ENCODE measurements at places on chromosomes 13 and 19. TPM values are rescaled to one million over a fixed set of nuclear protein-coding genes. Genes with fewer than 3 reads are reported as not detected.

- DNase-seq: no peak
Observed at GRCh38 chr19:38527466-38528136, 90.2 kb downstream of the MAP4K1 start.

GRCh38 chr19:19578252-19578651, 40.2 kb downstream of the CILP2 start:
- DNase-seq: no peak

The KL gene
- total RNA-seq: 1.3 TPM

DNA sequence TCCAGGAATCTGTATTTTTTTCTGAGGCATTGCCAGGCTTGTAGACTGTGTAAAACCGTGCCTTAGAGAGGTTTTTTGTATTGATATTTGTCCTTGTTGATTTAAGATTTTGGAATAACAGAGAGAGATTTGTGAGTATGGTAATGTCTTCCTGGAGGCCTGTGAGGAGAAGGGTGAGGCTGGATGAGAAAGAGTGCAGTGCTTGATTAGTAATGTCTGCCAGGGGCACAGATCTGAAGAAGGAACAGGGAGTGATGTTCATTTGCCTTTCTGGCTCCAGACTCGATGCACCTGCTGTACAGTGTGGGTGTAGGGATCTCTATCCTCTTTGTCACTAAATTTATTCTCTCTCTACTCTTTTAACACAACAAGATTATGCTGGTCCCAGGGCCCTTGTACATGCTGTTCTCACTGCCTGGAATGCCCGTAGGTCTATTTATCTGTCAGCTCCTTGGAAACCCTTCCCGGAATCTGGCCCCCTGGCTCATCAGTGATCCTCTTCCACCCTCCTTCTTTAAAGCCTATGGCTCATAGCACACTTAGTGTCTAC, 4.2 kb downstream of the FIZ1 start:
- DNase-seq: peak; percentile 74

The TPM4 gene
- 21.8 TPM for total RNA-seq

DNA sequence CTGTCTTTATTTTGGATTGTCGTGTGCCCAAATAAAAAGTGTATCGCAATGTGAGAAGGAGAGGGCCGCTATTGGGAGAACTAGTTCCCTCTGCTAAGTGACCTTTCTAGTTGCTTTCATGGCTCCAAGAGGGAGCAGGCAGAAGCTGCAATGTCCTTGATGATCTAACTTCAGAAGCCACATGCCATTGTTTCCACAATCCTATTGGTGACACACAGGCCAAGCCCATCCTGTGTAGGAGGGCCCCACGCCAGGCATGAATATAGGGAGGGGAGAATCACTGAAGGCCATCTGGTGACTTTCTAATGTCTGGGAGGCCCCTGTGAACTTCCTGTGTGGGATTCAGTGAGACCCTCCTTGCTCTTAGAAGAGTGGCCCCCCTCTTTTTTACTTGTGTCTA, 47.8 kb upstream of the KPNA3 start:
- DNase-seq: no peak

GRCh38 chr19:3830621-3831589, 37.9 kb downstream of the ZFR2 start:
- no peak for DNase-seq

The DACH1 gene
- total RNA-seq: 0.98 TPM

The ZNF99 gene
- not detected for total RNA-seq

The CEACAM4 gene
- 2.7 TPM for total RNA-seq

DNA sequence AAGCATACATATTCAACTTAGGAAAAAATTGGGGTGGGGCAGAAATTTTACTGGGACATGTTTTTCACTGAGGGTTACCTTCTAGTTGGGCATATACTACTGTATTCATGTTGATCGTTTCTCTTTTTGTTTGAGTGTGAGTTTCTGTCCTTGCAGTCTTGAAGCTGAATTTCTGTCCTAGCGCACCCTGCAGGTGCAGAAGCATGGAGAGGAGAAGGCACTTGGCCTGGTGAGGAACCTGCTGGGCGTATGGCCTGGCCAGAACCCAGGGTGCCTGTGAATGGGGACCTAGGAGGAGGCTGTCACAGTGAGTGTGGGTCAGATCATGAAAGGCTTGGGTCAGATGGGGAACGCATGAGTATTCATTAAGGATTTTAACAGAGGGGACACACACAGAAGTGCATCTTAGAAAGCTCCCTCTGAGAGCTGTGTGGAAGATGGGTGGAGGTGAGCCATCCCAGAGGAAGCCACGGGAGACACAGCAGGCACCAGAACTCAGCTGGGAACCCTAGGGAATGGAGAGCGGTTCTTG, 36.8 kb downstream of the SERP2 start:
- no peak for DNase-seq

The PLEKHJ1 gene
- 50.1 TPM for total RNA-seq

GRCh38 chr13:43088093-43088511, 64.7 kb downstream of the DNAJC15 start:
- DNase-seq: no peak

The SNRNP70 gene
- 117 TPM for total RNA-seq

GRCh38 chr19:15810335-15810734, 5.1 kb downstream of the OR10H1 start:
- no peak for DNase-seq

- DNase-seq: peak; percentile 44
Observed at GRCh38 chr13:50129081-50129705, 113.9 kb downstream of the KCNRG start.

- DNase-seq: peak; percentile 74
Observed at GRCh38 chr19:29708554-29709439, 6.3 kb downstream of the C19orf12 start.
